BJ (cell line): ENCODE measurements at places on chromosomes 3 and 15.

- DNase-seq: no peak
Measured at GRCh38 chr3:72748659-72749058, 99.6 kb downstream of the SHQ1 start.

- no peak for DNase-seq
Measured at GRCh38 chr3:13884851-13885703, 5.2 kb upstream of the WNT7A start.

DNA sequence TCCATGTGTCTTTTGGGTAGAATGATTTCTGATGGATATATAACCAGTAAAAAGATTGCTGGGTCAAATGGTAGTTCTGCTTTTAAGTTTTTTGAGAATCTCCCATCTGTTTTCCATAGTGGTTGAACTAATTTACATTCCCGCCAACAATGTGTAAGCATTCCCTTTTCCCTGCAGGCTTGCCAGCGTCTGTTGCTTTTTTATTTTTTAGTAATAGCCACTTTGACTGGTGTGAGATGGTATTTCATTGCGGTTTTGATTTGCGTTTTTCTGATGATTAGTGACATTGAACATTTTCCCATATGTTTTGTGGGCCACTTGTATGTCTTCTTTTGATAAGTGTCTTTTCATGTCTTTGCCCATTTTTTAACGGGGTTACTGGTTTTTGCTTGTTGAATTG is 36.3 kb upstream of the MB21D2 start:
- no peak for DNase-seq

DNA sequence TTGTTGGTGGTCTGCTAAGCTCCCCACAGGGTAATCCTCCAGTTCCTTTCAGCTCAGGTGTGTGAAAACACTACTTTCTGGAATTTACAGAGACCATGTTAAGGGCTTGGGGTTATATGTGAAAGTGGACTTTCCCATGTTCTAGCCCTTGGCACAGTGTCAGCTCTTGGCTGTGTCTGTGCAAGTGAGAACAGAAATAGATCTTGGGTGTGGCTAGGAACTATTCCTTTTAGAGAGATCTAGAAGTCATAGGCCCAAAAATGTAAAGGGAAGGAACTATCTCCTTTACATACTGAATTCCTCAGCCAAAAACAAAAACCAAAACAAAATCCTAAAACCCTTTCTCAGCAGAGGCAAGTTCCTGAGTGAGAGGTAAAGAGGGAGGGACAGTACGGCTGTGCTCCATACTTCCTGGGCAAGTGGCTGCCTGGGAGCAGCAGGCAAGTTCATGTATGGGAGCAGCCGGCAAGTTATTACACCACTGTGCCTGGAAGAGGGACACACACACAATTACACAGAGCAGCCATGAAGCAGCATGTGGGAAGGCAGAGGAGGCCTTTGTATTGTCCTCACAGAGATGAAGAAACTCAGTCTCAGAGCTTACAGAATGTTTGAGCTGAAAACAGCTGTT is 19.9 kb upstream of the C3orf62 start:
- DNase-seq: no peak

DNA sequence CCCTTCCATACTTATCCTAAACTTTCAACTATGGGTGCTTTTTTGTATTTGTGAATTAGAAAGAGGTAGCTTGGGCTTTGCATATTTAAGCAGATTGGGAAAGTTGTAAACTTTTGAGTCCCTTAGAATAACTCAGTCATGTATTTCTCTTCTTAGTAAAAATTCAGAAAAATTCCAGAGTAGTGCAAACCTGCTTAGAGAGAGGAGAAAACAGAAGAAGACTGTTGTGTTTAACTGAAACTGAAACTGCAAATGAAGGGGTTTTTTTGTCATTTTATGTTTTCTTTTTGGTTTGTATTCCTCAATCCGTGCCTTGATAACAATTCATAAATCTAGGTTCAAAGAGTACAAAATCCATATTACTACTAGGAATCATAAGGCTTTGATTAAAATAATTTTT is 31.3 kb downstream of the CD200 start:
- DNase-seq: no peak

GRCh38 chr3:129315223-129315997 is 36.7 kb downstream of the HMCES start:
- no peak for DNase-seq

DNA sequence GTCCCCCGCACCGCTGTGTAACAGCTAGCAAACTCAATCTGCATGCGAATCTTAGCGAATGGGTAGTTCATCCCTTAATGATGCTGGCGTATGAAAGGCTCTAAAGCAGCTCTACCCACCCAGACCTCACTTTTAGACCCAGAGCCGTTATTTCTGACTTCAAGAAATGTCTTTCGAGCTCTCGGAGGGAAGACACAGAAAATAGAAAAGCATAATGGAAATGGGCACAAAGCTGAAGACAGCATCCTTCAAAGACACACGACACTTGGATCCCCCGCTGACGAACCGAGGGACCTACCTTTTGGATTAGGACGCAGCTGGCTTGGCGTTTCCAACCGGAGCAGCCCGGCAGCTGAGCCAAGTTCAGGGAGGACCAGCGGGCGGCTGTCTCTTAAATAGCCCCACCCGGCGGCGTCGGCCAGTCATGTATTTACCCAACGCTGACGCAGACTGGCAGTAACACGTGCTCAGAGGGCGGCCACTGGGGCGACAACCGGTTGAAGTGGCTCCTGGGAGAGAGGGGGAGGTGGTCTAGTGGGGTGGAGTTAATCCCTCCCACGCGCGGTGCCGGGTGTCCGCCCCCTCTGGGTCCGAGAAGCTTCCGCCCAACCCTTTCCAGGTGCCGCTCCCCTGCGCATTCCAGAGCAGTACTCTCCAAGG is 1.5 kb downstream of the CCK start:
- DNase-seq: no peak

- no peak for DNase-seq
Measured at GRCh38 chr15:70741107-70741531, 22.2 kb downstream of the UACA start.

- no peak for DNase-seq
Measured at GRCh38 chr3:192331749-192332385, 395.5 kb downstream of the FGF12 start.

DNA sequence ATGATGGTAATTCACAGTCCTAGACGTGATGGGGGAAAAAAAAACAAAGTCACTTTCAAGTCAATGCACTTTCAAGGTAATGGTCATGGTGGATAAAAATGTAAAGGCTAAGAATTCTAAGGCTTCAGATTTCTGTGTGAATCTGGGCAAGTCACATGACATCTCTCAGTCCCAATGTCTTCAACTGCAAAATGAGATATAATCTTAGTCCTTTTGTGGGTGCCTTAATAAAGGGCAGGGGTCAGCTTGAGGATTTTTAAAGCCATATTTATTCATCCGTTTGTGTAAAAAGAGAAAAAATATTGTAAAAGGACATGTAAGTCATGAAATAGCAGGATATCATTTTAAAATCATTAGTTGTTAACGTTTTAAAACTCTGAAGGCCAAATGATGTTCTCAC is 83.5 kb downstream of the ADAMTS9 start:
- DNase-seq: no peak

GRCh38 chr3:193761969-193762368 is 169.0 kb downstream of the OPA1 start:
- no peak for DNase-seq

- DNase-seq: no peak
Measured at GRCh38 chr3:127337911-127338531, 50.2 kb upstream of the PRR20G start.

GRCh38 chr3:71307991-71308697 is 275.4 kb downstream of the FOXP1 start:
- DNase-seq: no peak

DNA sequence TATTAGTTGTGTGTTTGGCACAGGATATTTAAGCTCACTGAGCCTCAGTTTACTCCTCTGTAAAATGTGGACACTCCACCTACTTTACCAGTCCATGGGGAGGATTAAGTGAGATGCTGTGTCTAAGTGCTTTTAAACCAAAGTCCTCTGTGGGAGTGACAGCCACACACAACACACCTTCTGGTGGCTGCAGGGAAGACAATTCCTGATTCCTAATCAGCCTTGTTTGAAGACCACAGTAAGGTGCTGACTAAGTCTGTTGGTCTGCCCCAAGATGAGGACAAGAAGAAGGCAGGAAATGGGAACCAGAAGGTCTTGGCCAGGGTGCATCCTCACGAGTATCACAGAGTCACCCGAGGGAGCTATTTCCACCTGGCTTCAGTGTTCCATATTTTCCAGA is 52.3 kb downstream of the EPHB1 start:
- no peak for DNase-seq

- DNase-seq: no peak
Measured at GRCh38 chr3:60585918-60586317, 665.3 kb downstream of the FHIT start.

GRCh38 chr3:185754920-185755319 is 69.9 kb downstream of the IGF2BP2 start:
- no peak for DNase-seq

DNA sequence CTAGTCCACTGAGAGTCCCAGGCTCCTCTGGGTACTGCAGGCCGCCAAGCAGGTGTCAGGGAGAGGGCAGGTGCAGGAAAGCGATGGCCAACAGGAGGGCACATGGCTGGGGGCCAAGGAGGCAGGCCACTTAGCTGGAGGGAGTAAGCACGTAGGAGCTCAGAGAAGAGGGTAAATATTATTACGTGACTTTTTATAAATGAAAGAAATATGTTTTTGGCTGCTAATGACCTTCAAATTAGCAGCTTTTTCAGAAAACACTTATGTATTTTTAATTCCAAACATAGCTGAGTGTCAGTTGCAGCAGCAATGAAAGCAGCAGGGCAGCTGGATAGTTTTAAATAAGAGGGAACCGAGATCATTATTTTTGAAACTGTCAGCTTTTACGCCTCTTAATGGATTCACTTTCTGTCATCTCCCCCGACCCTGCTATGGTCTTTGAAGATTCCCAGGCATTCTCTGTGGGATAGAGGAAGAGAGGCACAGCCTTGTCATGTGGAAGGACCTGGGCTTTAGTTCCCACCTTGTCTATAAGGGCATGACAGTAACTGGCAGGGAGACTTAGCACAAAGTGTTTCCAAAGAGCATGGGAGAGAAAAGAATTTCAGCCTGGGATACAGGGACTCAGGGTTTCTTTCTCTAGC is 477.1 kb downstream of the EPHB1 start:
- DNase-seq: no peak

DNA sequence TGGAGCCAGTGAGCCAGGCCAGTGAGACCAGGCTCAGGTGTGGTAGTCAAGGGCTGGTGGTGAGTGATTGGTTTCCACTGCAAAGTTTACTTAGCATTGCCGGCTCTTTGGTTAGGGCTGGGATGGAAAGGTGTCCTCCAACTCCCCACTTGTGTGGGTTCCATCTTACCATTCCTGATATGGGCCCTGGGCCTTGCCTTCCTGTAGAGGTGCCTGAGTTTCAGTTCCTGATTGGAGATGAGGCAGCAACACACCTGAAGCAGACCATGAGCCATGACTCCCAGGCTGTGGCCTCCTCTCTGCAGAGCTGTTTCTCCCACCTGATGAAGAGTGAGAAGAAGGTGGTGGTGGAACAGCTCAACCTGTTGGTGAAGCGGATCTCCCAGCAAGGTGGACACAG is 3.1 kb downstream of the MPI start:
- DNase-seq: no peak

DNA sequence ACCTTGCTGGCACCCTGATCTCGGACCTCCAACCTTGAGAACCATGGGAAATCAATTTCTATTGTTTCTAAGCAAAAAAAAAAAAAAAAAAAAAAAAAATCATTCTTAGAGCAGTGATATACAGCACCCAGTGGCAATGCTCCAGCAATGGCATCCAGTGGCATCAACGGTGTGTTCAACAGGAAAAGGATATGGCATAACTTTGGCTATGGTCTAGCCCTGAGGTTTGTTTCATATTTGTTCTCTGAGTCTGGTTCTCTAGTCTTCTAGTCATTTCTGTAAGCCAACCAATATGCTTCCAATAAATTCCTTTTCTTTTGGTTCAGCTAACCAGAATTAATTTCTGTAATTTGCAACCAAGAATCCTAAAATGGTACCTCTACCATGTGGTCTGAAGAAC is 19.2 kb downstream of the DENND4A start:
- DNase-seq: no peak

DNA sequence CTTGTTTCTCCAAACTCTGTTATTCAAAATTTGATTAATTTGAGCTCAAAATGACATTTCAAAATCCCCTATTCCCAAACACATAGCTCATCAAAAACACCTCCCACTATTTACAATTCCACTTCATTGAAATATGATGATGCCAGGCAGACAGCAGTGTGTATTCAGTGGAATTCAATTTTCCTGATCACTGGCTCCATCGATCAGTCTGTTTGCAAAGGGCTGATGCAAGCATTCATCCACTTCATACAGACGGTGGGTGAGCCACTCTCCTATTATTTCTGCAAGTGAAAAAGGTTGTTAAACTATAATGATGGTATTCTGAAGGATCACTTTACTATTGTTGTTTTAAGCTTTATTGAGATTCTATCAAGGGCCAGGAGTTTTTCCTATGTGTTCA is 90.7 kb downstream of the RTP4 start:
- no peak for DNase-seq
